ENCODE measurements at places on chromosomes 12 and 14. TPM values are rescaled to one million over a fixed set of nuclear protein-coding genes. Genes with fewer than 3 reads are reported as not detected.

GRCh38 chr14:90551733-90552464 lies 155.1 kb downstream of the CALM1 start:
- no peak for DNase-seq

DNA sequence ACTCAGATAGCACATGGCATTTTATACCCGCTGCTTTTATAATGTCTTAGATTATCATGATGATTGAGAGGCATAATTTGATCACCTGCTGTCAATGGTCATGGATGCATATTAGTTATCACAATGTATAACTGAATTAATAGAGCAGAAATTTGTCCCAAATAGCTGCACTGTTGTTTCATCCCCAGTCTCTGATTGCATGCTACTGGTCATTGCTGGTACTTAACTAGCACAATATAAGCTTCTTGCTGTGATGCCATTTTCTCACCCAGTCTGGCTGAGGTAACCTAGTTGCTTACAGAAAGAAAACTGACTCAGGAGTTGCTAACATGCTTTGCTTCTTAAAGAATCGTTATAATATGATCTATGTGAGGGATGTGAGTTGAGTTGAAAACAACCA lies 76.8 kb upstream of the PLEKHA5 start:
- DNase-seq: no peak

The SERPINA9 gene
- total RNA-seq: not detected

- no peak for DNase-seq
Observed at GRCh38 chr14:105006831-105007592, 13.9 kb downstream of the CDCA4 start.

The CISTR gene
- total RNA-seq: not detected

DNA sequence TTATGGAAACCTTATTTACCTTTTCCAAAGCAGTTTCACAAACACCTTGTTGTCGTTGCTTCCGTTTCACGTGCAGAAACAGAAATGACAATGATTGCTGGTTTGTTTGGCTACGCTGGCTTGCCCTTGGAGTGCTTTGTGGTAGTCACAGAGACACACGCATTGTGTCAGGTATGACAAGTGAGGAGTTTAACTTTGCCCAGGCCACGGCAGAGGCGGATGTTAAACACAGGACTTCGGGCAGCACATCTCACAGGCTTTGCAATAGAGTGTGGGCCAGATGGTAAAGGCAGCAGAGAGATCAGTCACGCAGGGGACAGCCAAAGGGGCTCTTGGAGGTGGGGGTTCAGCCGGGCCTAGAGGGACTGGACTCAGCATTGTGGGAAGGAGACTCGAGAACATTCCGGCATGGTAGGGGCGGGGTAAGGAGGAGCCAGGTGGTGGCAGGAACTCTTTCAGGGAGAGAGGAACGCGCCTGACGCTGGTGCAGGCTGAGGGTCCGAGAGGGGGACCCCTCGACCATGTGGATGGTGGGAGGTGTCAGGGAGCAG lies 59.8 kb upstream of the KCNA1 start:
- DNase-seq: no peak

The POTEG gene
- total RNA-seq: not detected

The TBPL2 gene
- not detected for total RNA-seq

- no peak for DNase-seq
Observed at GRCh38 chr12:71440763-71441748, 1.5 kb downstream of the LGR5 start.

All from mesenteric fat pad (tissue), 1 donor.